ENCODE measurements at places on chromosomes 16 and 17.

DNA sequence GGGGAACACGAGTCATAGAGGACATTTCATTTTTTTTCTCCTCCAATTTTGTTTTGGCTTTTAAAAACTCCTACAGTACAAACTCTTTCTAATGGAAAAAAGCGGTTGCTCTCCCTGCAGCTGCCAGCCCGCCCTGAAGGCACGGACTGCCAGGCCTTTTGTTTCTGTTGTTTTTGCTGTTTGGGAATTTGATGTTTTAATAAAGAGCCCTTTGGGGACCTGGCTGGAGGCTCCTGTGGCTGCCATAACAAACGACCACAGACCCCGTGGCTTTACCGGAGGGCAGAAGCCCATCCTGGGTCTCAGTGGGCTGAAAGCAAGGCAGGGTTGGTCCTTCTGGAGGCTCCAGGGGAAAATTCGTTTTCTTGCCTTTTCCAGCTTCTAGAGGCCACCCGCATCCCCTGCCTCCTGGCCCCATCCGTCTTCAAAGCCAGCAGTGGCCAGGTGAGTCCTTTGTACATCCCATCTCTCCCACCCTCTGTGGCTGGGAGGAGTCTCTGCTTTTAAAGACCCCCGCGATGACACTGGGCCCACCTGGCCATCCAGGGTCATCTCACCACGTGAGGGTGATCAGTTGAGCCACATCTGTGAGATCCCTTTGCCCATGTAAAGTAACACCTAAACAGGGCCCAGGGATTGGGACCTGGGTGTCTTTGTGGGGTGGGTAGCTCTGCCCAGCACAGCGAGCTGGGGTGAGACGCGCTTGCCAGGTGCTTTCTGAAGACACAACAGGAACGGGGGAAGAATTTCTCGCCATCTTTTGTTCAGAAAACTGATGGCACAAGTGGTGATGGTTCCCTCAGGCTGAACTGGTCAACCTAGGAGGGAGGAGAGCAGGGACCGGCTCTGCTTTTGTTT, 113.9 kb downstream of the BANP start:
- no peak for DNase-seq

DNA sequence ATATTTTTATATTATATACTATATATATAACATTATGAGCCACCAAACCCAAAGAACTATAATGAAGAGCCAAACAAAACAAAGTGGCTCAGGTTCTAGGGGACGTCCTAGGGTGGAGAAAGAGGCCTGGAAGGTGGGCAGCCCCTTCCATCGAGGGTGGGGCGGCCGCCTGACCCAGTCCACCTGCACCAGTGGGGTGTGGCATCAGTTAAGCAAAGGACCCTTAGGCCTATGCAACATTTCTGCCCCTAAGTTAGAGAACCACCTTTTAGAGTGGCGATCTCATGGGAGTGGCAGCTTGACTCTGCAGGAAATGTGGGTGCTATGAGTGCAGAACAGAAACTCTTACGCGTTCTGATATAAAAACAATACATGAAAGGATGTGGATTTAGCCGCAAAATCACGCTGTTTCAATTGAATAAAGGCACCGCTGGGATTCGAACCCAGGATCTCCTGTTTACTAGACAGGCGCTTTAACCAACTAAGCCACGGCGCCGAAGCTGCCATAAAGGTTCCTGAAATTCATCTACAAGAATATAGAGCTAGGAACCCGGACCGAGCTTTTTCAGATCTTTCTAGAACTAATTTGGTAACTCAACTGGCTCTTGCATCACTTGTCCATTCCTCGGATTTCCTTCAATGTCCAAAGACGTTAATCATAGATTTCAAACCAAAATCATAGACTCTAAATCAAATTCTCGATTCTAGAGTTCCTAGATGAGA, 15.6 kb upstream of the AURKB start:
- DNase-seq, result peak; percentile 75

DNA sequence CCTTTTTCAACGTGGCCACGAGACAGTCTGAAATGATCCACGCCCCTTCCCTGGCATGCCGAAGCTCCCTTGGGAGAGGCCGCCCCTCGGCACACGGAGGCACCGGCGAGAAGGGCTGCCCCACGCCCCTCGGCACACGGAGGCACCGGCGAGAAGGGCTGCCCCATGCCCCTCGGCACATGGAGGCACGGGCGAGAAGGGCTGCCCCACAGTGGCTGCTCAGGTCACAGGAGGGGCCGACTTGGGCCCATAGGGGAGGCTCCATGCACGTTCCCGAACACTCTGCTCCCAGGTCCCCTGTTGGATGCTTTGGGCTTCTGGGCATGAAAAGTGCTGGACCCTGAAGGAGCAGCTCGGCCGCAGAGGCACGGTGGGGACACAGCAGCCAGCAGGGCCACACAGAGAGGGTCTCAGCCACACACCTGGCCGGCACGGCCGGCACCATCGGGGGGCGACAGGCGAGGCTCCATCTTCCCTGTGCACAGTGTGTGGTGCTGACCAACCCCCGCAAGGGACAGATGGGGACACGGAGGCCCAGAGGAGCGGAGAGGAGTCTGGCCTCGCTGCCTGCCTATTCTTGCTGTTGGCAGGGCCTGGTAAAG, 42.8 kb downstream of the CBFA2T3 start:
- DNase-seq, result no peak

- peak; percentile 60 for DNase-seq
Measured at GRCh38 chr16:79811541-79811940, 211.0 kb upstream of the MAF start.

- peak; percentile 28 for DNase-seq
Measured at GRCh38 chr17:5785338-5785737, 201.0 kb upstream of the NLRP1 start.

DNA sequence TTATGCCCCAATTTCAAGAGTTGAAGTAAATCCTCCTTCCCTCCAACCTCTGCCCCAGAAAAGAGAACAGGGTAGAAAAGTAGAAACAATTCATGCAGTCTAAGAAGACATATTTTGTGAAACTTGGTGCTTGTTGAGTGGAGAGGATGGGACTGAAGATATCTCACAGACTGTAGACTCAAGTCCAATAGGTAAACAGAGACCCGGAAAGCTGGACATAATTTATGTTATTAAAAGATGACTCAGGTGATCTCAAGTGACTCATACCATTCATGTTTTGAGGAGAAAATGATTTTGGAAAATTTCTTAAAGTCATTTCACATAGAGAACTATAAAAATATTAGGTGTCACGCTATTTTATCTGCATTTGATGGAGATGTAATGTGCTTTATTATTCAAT, 203.1 kb upstream of the SOX9 start:
- peak; percentile 34 for DNase-seq

GRCh38 chr16:73396556-73396955, 348.6 kb upstream of the ZFHX3 start:
- no peak for DNase-seq

DNA sequence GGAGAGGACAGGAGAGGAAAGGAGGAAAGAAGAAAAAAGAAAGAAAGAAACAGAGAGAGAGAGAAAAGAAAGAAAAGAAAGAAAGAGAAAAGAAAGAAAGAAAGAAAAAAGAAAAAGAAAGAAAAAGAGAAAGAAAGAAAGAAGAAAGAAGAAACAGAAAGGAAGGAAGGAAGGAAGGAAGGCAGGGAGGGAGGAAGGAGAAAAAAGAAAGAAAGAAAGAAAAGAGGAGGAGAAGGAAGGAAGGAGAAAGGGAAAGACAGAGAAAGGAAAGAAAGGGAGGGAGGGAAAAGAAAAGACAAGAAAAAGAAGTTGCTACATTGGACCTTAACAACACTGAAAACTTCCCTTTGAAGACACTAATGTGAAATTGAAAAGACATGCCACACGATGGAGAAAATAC, 56.6 kb upstream of the CCL2 start:
- no peak for DNase-seq

DNA sequence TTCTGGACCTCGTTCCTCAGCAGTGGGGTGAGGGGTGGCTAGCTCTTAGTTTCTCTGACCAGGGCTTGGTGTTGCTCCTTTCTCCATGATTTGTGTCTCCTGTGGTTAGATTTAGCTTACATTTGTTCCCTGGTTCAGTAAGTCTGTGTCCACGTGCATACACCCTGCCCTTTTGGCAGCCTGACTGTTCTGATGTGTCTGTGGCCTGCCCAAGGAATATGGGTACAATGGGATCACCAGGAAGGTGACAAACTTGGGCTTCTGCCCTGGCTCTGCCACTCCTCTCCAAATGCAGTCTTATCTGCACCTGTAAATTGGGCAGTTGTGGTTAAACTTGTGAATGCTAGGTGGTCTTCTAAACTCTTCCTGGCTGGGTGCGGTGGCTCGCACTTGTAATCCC, 17.5 kb downstream of the ALKBH5 start:
- no peak for DNase-seq

All from mammary epithelial cell (primary cell).